Fibroblast of skin of scalp (primary cell): ENCODE measurements at places on chromosomes 4 and X.

DNA sequence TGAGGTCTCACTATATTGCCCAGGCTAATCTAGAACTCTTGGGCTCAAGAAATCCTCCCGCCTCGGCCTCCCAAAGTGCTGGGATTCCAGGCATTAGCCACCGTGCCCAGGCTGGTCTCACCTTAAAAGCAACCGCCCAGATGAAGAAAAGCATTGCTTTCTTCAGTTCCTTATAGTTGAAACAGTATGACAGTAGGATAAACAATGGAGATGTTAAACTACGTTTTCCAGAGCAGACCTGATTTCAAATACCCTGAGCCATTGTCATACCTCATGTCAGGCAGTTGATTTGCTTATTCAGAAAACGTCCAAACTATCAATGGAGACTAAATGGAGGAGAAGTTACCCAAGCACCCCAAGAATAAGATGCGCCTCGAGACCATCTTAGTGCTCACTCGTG, 26.3 kb upstream of the TMEM131L start:
- no peak for DNase-seq

DNA sequence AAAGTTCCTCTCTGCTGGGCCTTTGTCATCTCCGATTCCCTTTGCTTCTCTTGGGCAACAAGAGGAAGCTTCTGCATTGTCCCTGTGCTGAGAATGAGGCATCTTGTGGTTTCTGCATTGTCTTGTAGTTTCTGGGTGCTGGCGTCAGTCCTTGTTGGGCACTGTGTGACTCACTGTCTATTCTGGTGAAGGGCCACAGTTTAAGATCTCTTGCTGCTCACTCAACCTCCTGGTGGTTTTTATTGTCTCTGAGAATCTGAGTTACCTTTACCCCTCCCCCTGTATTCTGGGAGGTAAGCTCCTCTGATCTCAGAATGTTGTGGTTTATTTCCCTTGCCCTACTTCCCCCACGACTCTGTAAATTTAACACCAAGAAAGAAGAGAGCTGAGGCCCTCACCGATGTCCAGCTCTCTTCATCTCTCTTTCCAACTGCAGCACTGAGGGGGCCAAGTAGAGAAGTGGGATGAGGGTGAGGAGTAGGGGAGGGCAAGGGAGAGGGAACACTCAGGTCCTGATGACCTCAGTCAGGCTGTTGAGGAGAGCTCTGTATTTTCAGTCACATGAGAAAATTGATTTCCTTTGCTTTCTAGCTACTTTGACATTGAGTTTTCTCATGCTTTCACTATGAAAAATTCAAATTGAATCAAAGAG, 441.6 kb upstream of the PITX2 start:
- peak; percentile 93 for DNase-seq

DNA sequence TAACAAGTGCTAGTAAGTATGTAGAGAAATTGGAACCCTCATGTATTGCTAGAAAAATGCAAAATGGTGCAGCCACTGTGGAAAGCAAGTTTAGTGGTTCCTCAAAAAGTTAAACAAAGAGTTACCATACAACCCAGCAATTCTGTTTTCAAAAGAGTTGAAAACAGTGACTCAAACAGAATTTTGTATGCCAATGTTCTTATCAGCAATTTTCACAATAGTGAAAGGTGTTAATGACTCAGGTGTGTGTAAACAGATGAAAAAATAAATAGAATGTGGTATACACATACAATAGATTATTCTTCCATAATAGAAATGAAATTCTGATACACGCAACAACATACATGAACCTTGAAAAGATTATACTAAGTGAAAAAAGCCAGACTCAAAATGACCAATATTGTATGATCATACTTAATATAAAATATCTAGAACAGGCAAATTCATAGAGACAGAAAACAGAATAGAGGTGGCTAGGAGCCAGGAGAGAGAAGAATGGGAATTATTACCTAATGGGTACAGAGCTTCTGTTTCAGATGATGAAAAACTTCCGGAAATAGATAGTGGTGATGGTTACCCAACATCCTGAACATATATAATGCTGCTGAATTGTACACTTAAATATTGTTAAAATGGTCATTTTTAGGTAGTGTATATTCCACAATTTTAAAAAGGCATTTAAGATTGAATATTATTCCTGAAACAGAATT, 51.6 kb downstream of the WDFY3 start:
- no peak for DNase-seq

- DNase-seq: peak; percentile 23
Measured at GRCh38 chr4:141241986-141242385, 21.3 kb downstream of the ZNF330 start.

- DNase-seq: no peak
Measured at GRCh38 chrX:57453901-57454300, 137.9 kb upstream of the ZXDB start.
